ENCODE measurements at places on chromosomes 3 and 15. TPM values are rescaled to one million over a fixed set of nuclear protein-coding genes. Genes with fewer than 3 reads are reported as not detected.

Gene XCR1
- total RNA-seq, result under 0.01 TPM

DNA sequence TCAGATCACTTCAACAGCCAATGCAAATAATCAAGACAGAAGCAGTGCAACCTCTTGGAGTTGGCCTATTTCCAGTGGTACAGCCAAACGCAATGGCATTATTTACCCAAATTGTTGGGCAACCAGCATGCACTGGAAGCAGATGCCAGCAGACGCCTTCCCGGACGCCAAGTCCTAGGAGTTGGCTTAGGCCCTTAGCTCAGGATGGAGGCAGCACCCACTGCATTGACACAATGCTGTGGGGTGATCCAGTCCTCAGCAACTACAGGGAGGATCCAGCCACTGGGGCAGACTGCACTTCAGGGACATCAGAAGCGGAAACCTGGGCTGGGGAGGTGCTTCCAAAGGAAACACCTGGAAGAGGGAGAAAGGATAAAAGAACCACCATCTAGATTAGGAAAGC is 290.4 kb downstream of the FAM43A start:
- H3K27ac ChIP-seq, result no peak overlapping the region
- no peaks in the 10 kb centered on the region for H3K36me3 ChIP-seq
- H3K4me3 ChIP-seq, result no peak overlapping the region
- H3K27me3 ChIP-seq, result no peaks in the 10 kb centered on the region

GRCh38 chr3:31767920-31768319 is 213.1 kb downstream of the OSBPL10 start:
- H3K4me1 ChIP-seq, result no peaks in the 10 kb centered on the region
- H3K27ac ChIP-seq, result no peak overlapping the region
- DNase-seq, result no peak
- no peaks in the 10 kb centered on the region for H3K36me3 ChIP-seq

- no peaks in the 10 kb centered on the region for H3K4me1 ChIP-seq
- H3K27ac ChIP-seq, result no peak overlapping the region
- no peak overlapping the region for H3K4me3 ChIP-seq
- DNase-seq, result no peak
Measured at GRCh38 chr15:89504166-89504565, 7.8 kb upstream of the RHCG start.

DNA sequence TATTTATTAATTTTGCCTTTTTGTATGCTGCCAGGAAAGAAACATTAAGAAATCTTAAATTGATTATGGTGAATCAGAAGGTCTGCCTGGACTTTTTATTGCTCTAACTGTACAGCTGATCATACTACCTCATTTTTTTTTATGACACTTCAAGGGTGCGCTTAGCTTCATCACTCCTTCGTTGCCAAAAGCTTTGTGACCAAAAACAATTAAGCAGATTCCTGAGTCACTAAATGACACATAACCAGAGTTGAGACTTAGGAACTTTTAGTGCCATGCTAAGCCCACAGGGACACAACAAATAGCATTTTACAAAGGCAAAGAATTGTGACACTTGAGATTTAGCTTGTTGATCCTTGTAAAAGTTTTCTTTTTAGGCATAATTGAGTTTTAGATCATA is 4.9 kb downstream of the ADIPOQ start:
- no peaks in the 10 kb centered on the region for H3K4me1 ChIP-seq
- H3K4me3 ChIP-seq, result no peak overlapping the region
- H3K27ac ChIP-seq, result no peak overlapping the region
- no peak for DNase-seq

Data from sigmoid colon (tissue), 7 donors.